CD8-positive, alpha-beta T cell (primary cell): ENCODE measurements at places on chromosomes 3 and 15.

- DNase-seq = no peak
Observed at GRCh38 chr3:172221547-172221946, 182.2 kb downstream of the FNDC3B start.

GRCh38 chr3:109132801-109133473, 3.6 kb upstream of the C3orf85 start:
- DNase-seq = no peak

DNA sequence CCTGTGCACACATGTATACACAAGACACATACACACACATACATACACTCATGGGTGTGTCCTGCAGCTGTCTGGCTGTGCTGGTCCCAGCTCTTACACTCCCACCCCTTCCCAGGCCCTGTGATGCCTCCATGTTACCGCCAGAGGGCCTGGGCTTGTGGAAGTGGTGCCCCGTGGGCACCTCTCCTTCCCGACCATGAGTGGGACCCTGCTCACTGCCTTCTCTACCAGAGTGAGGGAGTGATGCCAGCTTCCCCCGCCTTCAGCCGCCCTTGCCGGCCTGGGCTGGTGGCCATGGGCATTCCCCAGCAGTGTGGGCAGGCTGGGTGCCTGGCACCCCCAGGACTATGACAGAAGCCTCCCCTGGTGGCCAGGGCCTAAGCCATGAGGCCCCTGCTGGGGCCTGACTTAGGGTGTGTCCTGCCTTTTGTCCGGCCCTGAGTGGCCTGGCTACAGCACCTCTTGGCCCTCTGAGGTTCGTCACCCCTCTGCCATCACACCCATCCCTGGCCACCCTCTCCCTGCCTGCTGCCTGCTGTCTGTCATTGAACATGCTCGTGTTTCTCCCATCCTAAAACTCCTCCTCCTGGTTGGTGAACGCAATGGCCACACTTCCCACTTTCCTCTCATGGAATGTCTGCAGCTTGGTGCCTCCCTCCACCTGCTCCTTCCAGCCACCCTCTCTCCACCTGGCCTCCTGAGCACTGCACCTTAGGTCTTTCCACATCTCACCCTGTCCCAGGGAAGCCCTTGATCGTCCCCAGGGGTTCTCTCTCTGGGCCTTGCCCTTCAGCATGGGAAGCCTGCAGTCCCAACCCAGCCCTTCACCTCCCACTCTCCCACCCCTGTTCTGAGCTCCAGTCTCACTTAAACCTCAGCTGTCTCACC, 14.6 kb downstream of the HDAC11 start:
- no peak for DNase-seq

GRCh38 chr3:38628835-38629234, 20.7 kb downstream of the SCN5A start:
- no peak for DNase-seq
